ENCODE measurements at places on chromosomes 13 and 19.

DNA sequence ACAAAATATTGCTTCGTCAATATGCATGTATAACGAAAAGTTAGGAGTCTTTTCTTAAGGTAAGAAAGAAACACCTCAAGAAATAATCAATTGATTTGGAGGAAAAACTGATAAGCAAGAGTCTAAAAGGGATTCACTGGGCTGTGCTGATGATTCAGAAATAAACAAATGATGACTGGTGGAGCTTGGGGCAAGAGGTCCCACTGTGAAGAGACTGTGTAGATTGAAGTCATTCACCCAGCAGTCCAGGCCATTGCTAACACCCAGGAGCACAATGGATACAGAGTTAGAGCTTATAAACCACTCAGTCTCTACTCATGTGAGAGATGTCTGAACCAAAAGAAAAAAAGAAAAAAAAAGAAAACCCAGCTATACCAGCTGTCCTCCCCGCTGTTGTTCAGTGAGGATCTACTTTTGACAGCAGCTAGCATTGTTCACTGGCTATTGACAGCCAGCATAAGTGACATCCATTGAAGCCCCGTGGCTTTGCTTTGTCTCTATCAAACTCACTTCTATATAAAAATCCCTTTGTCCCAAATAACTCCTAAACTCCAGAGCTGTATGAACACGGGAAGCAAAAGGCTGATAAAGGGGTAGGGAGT lies 255.5 kb downstream of the KCTD12 start:
- DNase-seq: no peak

GRCh38 chr19:31392464-31392863 lies 43.2 kb upstream of the TSHZ3 start:
- DNase-seq: no peak

DNA sequence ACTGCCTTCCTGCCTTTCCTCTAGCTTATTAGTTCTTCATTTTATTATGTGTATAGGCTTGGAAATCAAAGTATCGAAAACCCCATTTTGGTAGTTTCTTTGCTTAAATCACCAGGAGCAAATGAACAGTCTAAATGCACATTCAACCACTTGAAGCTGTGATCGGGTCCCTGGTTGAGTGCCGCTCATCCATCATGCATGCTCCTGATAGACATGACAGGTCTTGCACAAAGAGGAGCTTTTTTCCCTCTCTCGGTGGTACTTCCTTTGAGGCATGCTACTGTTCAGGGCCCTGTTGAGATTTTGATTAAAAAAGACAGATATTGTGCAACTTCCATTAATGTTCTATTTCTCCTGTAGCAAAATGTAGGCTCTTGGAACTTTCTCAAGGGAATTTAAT lies 185.8 kb downstream of the OLFM4 start:
- DNase-seq: no peak

DNA sequence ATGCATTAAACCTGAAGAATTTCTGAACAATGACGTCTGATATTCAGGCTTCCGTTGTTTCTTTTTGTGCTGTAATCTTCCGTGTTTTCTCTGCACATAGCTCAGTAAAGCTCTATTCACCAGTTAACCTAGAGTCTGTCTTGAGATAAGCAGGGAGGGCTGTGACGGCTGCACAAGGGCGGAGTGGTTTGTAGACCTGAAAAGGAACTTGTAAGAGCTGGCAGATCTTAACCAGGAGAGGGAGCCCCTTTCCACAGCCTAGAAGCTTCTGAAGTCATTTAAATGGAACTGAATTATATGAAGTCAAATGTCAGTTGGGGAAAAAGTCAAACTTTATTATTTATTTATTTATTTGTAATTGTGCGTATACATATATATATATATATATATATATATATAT lies 27.5 kb downstream of the DPRX start:
- no peak for DNase-seq

DNA sequence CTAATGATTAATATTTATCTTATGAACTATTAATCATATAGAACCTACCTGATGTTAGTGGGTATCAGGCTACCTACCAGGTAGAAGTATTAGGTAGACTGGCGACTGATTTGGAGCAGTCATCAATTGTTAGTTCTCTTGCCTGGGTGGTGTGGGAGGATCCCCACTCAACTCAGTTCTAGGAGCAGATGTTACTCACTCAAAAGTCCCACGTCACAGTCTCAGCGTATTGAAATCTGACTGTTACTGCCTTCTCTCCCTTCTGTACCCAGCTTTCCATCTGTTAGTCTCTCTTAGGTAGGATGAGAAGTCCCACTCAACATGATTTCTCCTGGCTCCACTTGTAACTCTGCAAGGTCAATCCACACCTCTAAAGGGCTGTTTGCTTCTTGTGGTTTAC lies 102.7 kb downstream of the OLFM4 start:
- DNase-seq: no peak

Data from epithelial cell of prostate (primary cell).